ENCODE measurements at places on chromosomes 7 and 10.

- no peak for DNase-seq
These were observed 14.6 kb downstream of the VCL start for GRCh38 chr10:74012480-74012879.

DNA sequence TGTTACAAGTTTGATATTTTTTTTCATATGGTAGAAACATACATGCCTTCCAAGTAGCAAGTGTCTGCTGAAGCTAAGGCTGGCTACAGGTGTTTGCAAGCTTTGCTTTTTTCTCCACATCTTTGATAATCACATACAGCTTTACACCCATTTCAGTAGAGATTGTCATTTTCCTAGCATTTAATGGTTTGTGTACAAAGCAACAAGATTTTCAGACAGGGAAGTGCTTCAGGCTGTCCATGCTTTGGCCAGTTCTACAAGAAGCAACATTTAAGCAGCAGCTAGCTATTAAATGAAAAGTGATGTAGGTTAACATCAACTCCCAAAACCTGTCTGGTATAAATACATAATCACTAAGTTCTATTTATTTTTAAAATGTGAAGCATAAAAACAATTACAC lies 2.3 kb downstream of the HDAC9 start:
- no peak for DNase-seq

DNA sequence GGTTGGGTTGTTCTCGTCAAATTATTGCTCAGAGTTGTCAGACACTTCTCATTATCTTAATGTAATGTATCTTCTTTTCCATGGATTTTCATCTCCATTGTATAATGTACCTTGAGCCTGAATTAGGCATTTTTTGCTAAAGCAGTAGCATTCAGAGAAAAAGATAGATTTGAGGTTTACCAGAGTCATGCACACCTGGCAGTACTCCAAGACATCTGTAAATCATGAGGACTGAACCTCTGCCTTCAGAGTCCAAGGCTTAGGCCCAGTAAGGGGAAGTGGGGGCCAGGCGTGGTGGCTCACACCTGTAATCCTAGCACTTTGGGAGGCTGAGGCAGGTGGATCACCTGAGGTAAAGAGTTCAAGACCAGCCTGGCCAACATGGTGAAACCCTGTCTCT lies 624.3 kb upstream of the MBL2 start:
- DNase-seq = no peak

DNA sequence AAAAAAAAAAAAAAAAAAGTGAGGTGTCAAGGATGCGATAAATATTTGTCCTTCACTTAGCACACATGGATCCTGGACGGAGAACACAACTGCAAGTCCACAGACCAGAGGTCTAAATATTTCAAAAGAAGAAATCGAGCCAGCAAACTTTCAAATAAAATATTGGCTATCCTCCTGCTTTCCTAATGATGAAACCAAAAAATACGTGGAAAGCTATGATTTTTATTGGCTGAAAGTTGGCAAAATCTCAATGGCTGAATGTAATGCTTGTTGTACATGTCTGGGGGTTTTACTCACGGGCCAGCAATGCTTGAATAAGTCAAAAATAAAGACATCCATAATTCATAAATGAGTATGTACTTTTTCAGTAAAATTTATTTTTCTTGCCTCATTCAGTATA lies 19.0 kb upstream of the MGMT start:
- no peak for DNase-seq

DNA sequence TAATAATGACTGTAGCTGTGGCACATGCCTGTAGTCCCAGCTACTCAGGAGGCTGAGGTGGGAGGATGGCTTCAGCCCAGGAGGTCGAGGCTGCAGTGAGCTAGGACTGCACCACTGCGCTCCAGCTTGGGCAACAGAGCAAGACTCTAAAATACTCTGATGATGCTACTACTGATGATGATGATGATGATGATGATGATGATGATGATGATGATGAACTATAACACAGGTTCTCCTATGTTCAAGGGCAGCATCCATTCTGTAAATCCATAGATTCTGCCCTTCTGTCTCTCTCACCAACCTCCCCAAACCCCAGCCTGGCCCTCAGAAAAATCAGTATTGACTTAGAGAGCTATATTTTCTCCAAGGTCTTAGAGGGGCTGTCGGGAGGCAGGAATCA lies 22.8 kb upstream of the EN2 start:
- no peak for DNase-seq

DNA sequence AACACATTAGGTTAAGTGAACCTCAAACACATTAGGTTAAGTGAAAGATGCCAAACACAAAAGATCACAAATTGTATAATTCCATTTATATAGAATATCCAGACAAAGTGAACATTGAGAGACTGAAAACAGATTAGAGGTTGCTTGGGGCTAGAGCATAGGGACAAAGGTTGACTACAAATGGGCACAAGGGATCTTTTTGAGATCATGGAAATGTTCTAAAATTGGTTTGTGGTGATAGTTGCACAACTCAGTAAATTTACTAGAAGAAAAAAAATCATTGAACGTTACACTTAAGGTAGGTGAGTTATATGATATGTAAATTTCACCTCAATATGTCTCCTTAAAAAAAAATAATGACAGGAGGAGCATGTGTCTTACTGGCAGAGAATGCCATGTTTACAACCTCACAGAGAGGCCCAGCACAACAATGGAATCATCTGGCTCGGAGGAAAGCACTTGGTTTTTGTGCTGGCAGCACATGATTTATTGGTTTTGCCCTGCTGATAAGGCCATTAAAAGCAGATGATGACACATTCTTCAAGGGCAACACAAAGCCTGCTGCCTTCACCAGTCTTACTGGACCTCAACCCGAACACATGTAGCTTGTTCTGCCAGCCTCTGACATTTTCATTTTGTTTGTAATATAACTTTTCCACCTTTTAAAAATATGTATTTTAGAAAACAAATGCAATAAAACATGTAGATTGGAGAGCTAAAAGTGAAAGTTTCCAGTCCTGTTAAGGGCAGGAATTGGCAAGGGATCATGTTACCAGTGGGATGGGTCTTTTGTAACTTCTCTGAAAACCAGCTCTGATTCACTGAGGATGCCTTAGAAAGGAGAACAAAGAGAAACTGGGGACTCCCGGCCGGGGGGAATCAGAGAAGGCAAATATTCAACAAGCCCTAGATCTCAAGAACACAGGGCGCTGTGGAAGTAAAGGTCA lies 11.9 kb upstream of the LMOD2 start:
- no peak for DNase-seq

- DNase-seq = no peak
These were observed 111.1 kb downstream of the RNF216 start for GRCh38 chr7:5670183-5670935.

DNA sequence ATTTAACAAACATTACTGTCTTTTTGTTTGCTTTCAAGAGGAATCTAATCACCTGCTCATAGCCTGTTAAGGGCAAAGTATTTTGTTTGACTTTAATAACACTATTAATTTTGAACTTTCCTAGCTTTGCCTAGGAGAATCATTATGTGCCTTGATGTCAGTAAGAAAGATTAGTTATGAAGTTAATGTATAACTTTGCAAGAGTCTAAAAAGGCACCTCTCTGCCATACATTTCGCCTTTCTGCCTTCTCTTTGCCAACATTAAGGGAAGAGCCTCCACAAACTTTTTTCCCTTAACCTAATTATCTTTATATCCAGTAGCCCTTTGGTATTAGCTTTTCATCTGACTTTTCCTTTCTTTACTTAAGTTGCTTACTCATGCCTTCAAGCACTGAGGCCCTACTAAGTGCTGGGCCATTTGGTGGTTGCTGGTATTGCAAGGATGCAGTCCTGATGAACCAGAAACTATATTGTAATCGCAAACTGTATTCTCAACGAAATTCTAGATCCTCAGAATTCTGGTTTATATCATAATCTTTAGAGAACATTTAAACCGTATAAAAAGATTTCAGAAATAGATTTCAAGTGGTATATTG lies 108.5 kb downstream of the SND1 start:
- DNase-seq = no peak

GRCh38 chr10:77877441-77878344 lies 48.9 kb downstream of the DLG5 start:
- DNase-seq = no peak

GRCh38 chr10:56505555-56505954 lies 144.5 kb upstream of the ZWINT start:
- DNase-seq = no peak

DNA sequence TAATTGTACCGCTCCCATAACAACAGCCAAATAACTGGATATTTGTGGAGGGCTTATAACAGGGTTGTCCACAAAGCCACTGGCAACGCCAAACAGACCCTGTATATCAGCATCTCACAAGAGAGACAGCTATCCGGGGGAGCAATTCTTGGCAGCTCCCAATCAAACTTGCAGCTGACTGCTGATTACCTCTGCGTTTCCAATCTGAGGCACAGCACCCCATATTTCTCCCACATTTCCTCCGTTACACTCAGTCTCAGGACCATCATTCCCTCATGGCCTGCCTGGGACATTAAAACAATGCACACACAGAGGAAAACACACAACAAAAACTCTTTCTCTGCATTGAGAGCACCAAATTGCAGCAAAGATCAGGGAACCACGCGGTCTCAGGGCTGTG lies 67.8 kb upstream of the SDK1 start:
- DNase-seq = no peak

DNA sequence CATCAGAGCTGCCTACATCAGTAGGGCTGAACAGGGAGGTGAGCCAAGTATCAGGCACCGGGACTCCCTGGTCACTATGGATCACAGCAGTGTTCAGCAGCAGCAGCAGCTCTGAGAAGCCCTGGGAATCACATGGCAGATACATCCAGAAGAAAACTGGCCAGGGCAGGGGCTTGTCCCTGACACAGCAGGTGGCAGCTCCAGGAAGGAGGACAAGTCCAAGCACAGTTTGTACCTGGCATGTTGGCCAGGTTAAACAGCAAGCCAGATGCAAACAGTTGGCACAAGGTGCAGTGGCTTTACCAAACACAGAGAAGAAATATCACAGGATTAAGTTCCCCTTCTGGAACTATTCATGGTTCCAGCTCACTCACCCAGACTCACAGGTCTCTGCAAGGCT lies 139.4 kb downstream of the KCNMA1 start:
- DNase-seq = no peak

GRCh38 chr7:156039971-156040677 lies 227.9 kb upstream of the SHH start:
- no peak for DNase-seq

DNA sequence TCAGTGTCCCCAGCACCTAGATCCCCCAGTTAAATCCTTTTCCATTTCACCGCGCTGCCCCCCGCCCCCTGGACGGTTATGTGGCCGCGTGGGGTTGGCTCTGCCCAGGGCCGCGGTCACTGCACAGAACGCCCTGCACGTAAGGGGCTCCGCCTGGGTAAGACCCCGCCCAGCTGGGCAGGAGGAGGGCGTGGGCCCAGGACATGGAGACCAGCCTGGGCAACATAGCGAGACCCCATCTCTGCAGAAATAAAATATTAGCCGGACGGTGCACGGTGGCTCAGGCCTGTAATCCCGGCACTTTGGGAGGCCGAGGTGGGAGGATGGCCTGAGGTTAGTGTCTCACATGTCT lies 650 bp upstream of the ZFAND2A start:
- no peak for DNase-seq

GRCh38 chr10:5604961-5605360 lies 61.4 kb downstream of the ASB13 start:
- no peak for DNase-seq

DNA sequence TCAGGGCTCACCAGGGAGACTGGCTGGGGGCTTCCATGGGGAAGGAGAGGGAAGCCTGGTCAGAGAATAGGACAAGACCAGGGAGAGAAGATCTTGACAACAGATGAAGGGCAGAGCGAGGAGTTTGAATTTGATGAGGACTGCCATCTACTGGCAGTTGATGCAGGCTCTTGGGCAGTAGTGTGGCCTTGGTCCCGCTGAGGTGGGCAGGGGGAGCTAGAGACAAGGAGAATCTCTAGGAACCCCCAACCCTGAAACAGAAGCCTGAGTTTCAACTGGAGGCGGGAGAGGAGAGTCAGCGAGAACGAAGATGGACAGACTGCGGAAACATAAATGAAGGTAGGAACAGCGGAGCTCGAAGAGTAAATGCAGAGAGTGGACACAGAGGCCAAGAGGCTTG lies 81.0 kb downstream of the PPP1R3C start:
- DNase-seq = no peak

DNA sequence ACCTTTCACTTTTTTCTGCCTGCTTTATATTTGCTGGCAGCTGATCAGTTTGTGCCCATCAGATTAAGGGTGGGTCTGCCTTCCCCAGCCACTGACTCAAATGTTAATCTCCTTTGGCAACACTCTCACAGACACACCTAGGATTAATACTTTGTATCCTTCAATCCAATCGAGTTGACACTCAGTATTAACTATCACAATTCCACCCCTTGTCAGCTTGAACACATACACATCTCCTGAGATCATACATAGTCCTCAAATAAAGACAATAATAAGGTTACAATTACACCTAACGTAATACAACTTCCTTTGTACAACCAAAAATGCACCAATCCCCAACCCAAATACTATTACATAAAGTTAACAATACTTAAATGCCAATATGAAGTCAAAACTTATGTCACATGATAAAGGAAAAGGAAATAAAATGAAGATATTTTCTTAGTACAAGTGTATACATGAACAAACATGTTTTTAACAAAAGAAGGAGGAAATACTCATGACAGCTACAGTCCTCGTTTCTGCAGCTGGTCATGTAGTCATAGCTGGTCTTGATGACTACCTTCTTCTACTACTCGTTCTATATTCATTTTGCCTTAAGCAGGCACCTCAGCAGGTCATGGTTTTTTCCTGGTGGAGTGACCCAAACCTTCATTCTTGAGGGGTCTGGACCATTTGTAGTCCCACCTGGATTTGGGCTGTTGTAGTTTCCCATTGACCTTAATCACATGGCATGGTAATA lies 96.7 kb upstream of the CABCOCO1 start:
- DNase-seq = no peak

- no peak for DNase-seq
These were observed 137.7 kb downstream of the WNT2 start for GRCh38 chr7:117185124-117185523.

DNA sequence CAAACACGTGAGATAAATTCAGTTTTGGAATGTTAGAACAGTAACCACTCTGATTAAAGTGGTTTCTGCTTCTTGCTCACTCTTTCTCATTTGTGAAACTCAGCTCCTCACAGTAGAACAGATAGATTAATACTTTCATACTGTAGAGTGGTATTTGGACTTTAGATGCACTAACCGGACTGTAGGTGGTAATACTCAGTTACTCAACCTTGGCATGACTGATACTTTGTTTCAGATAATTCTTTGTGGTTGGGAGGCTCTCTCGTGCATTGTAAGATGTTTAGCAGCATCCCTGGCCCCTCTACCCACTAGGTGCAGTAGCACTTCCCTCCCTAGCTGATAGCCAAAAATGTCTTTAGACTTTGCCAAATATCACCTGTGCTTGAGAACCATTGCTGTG lies 37.6 kb downstream of the MCU start:
- DNase-seq = no peak

GRCh38 chr7:14095233-14095950 lies 105.9 kb upstream of the ETV1 start:
- DNase-seq = no peak
